A549 treated with CORT108297 at 1 μM for 4 hours (cell line): ENCODE measurements at places on chromosomes 12 and 14. TPM values are rescaled to one million over a fixed set of nuclear protein-coding genes. Genes with fewer than 3 reads are reported as not detected.

The TAS2R7 gene
- not detected in 5 replicates for total RNA-seq

The ORMDL2 gene
- total RNA-seq, result 78.5 to 105 TPM (median 98.4 TPM) in 5 replicates

The SLC39A5 gene
- 0.09 TPM in 2 of 5 replicates, not detected in the others for total RNA-seq

The RFC5 gene
- 39.1 to 46.2 TPM (median 40.8 TPM) in 5 replicates for total RNA-seq

The KRT73 gene
- total RNA-seq, result not detected in 5 replicates

The GYS2 gene
- total RNA-seq, result 0.07 TPM in 1 of 5 replicates, not detected in the others

The TSPAN19 gene
- not detected in 5 replicates for total RNA-seq

The FAM90A1 gene
- 0.03 to 0.10 TPM (median 0.07 TPM) in 5 replicates for total RNA-seq

The NANOG gene
- total RNA-seq, result not detected in 5 replicates

The TRAFD1 gene
- 17.4 to 18.9 TPM (median 18.0 TPM) in 5 replicates for total RNA-seq

The XPOT gene
- total RNA-seq, result 48.0 to 54.5 TPM (median 50.5 TPM) in 5 replicates

The SLC25A47 gene
- total RNA-seq, result not detected in 5 replicates

The PRR4 gene
- 1.6 to 2.9 TPM (median 2.6 TPM) in 5 replicates for total RNA-seq

The FOXA1 gene
- 7.0 to 11.0 TPM (median 10.5 TPM) in 5 replicates for total RNA-seq

The GTF2A1 gene
- total RNA-seq, result 11.0 to 15.7 TPM (median 12.8 TPM) in 5 replicates

The PKP2 gene
- 2.7 to 2.8 TPM (median 2.7 TPM) in 5 replicates for total RNA-seq

The NPFF gene
- total RNA-seq, result not detected in 5 replicates

The PLD4 gene
- total RNA-seq, result 0.06 to 0.12 TPM (median 0.06 TPM) in 4 of 5 replicates, not detected in the other

The RBMS2 gene
- 10.8 to 17.4 TPM (median 13.0 TPM) in 5 replicates for total RNA-seq

The C1R gene
- 24.9 to 42.1 TPM (median 27.9 TPM) in 5 replicates for total RNA-seq

The USP44 gene
- total RNA-seq, result 0.05 to 0.23 TPM (median 0.13 TPM) in 5 replicates

The SLC35E3 gene
- total RNA-seq, result 8.5 to 17.4 TPM (median 15.2 TPM) in 5 replicates

The SMAGP gene
- total RNA-seq, result 20.2 to 25.3 TPM (median 23.0 TPM) in 5 replicates

The ASPG gene
- 0.03 to 0.06 TPM (median 0.05 TPM) in 3 of 5 replicates, not detected in the others for total RNA-seq

The EEA1 gene
- total RNA-seq, result 3.2 to 8.2 TPM (median 5.9 TPM) in 5 replicates

The VDR gene
- 2.6 to 3.1 TPM (median 2.8 TPM) in 5 replicates for total RNA-seq

The LPCAT3 gene
- 27.0 to 31.7 TPM (median 28.9 TPM) in 5 replicates for total RNA-seq

The IGF1 gene
- total RNA-seq, result not detected in 5 replicates

The MARS1 gene
- 143 to 306 TPM (median 151 TPM) in 5 replicates for total RNA-seq

The RASAL1 gene
- total RNA-seq, result 0.45 to 0.63 TPM (median 0.53 TPM) in 5 replicates

The IL31 gene
- not detected in 5 replicates for total RNA-seq

The NFE2 gene
- 0.11 to 0.14 TPM (median 0.12 TPM) in 3 of 5 replicates, not detected in the others for total RNA-seq

The TRPV4 gene
- total RNA-seq, result 0.06 to 0.15 TPM (median 0.08 TPM) in 5 replicates

The CLEC4D gene
- not detected in 5 replicates for total RNA-seq

The AMIGO2 gene
- total RNA-seq, result 94.6 to 163 TPM (median 140 TPM) in 5 replicates

The MYF6 gene
- not detected in 5 replicates for total RNA-seq

The SLC6A15 gene
- total RNA-seq, result 3.0 to 4.2 TPM (median 3.9 TPM) in 5 replicates

The OR6C65 gene
- not detected in 5 replicates for total RNA-seq

The P2RX7 gene
- total RNA-seq, result not detected in 5 replicates

The MDM1 gene
- 6.4 to 8.9 TPM (median 7.5 TPM) in 5 replicates for total RNA-seq

The ACSM4 gene
- total RNA-seq, result not detected in 5 replicates

The PRKCH gene
- 3.5 to 5.0 TPM (median 4.9 TPM) in 5 replicates for total RNA-seq

The SCARB1 gene
- 109 to 176 TPM (median 166 TPM) in 5 replicates for total RNA-seq

The DRAM1 gene
- total RNA-seq, result 20.6 to 27.4 TPM (median 24.8 TPM) in 5 replicates

The LMO3 gene
- total RNA-seq, result not detected in 5 replicates

The NINJ2 gene
- 0.30 to 0.89 TPM (median 0.71 TPM) in 5 replicates for total RNA-seq

The GSC gene
- 0.24 to 0.76 TPM (median 0.49 TPM) in 5 replicates for total RNA-seq

The CLEC2D gene
- 0.52 to 0.96 TPM (median 0.72 TPM) in 5 replicates for total RNA-seq

The MIA2 gene
- total RNA-seq, result 22.4 to 24.3 TPM (median 22.8 TPM) in 5 replicates
